T-helper 2 cell (primary cell): ENCODE measurements at places on chromosomes 2 and 18.

GRCh38 chr2:46913471-46914381 is 1.9 kb downstream of the MCFD2 start:
- no peak for DNase-seq

DNA sequence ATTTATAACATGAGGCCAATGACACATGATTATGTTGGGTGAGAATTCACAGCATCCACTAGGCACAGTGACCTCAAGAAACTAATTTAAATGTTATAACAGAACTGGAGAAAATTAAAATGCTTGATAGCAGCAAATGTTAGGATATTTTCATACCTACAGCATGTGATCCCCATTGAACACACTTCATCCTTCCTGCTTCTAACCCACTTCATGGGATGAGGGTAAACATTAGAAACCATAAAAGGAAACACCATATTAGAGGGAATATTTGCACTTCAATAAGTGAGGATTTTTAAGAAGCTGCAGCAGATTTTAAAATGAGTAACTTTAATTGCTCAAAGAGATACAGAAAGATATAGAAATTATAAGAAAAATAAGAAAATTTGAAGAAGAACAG is 117.1 kb downstream of the FSHR start:
- DNase-seq, result no peak

DNA sequence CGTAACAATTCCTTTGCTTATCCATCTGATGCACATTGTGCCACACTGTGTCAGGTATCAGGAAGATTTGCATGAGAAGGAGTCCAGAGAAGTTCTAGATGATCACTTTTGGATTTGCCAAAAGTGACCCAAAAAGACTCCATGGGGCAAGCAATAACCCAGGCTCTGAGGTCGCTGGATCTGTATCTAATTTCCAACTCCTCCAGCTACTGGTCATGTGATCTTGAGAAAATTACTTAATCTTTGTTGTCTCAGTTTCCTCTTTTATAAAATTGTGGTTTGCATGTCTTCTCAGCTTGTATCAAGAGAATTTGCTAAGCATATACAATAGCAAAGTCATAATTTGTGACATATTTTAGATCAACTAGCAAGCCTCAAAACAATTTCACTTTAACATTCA is 61.3 kb upstream of the ITGA4 start:
- DNase-seq, result no peak

DNA sequence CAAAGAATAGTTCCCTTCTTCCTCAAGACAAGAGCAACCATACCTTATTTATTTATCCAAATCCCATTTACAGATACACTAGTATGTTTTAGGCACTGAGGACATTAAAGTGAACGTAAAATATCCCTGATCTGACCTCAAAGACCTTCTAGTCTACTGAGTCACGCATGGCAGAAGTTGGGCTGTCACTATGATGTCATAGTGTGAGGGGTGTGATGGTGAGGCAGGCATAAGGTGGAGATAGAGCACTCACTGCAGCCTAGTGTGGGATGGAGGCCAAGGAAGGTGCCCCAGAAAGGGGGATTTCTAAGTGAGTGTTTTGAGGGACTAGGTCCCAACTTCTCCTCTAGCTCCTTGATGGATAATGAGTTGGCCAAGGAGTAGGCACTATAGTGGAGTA is 249.5 kb upstream of the SKOR2 start:
- DNase-seq, result no peak

GRCh38 chr2:162230761-162231160 is 12.5 kb downstream of the FAP start:
- DNase-seq, result no peak

GRCh38 chr2:239926587-239927232 is 98.4 kb downstream of the NDUFA10 start:
- DNase-seq, result no peak

DNA sequence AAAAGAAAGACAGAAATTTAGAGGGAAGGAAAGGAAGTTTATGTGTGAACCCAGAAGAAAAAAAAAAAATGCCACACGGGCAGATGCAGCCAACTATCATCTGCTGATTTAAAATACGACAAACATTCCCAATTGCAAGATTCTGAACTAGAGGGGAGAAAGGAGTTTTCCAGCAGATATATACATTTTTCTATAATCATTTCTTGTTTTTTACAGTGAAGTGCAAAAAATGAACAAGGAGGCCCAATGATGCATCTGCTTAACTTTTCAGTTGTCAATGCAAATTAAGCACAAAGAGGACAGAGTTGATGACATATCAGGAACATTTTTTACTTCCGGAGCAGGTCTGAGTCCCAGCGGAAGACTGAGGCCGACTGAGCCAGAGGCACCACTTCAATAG is 144.7 kb downstream of the MYCN start:
- no peak for DNase-seq
